ENCODE measurements at places on chromosomes 12 and 14.
A peak's percentile ranks its signal among the peaks of the same experiment; 100 is the strongest.

GRCh38 chr14:56378046-56378445, 201.6 kb upstream of the TMEM260 start:
- no peak for DNase-seq

DNA sequence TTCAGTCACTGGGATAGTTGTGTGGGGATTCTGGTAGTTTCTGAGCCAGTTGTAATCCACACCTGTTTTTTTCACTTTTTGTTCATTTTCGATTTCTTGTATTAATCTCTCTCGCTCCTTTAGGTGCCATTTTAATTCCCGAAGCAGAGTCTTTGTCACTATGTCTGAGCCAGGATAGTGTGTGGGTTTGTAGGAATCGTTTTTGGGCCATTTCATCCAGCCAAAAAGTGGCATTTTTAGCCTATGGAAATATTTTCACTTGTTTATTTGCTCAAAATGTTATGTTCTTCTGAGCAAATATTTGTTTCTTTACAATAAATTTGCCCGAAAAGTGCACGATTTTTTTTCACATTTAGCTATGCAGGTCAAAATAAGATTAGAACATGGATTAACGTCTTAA, 867 bp downstream of the RD3L start:
- DNase-seq = no peak

- DNase-seq = no peak
Measured at GRCh38 chr12:45833401-45833800, 103.9 kb downstream of the ARID2 start.

- peak; percentile 15 for DNase-seq
Measured at GRCh38 chr14:96754845-96755184, 42.4 kb upstream of the VRK1 start.

- no peak for DNase-seq
Measured at GRCh38 chr14:93029911-93030508, 85.7 kb downstream of the ITPK1 start.

GRCh38 chr12:5078423-5078822, 34.7 kb downstream of the KCNA5 start:
- DNase-seq = peak; percentile 6

DNA sequence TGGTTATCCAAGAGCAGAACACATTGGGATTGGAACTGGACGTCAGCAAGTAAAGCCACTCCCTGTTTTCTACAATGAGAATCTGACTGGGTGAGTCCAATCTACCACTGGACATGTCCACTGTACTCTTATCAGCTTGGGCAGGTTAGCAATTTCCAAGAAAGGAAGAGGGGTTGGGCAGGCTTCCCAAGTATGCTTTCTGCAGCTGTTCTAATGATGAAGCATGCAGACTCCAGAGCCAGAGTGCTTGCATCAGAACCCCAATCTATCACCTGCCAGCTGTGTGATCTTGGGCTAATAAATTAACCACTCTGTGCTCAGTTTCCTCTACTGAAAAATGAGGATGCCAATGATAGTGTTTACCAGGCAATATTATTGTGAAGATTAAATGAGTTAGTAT, 92.0 kb downstream of the EMP1 start:
- DNase-seq = no peak

- DNase-seq = peak; percentile 72
Measured at GRCh38 chr12:121917950-121918678, at the start of gene CFAP251. Gene CFAP251, plus strand, starts transcription at chr12:121918592. Its CDS starts 2,714 bp downstream, at chr12:121921306.

- DNase-seq = no peak
Measured at GRCh38 chr14:101933209-101933608, 31.2 kb upstream of the DYNC1H1 start.

DNA sequence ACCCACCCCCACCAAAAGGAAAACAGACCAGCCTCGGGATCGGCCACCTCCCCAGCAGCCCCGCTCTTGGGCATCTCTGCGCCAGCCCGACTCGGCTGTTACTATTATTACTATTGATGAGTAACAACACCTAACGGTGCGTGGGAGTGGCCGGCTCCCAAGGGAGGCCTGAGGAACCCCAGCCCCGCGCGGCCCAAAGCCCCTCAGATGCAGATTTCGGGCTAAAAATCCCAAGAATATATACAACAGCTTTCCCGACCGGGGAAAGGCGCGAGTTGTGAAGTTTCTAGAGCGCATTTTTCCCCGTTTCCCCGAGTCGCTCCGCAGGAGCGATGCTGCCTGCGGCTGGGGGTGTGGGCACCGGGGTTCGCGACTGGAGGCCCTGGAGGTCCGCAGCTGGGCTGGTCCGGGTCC, 565 bp downstream of the NT5DC3 start:
- no peak for DNase-seq

- no peak for DNase-seq
Measured at GRCh38 chr14:92373336-92373735, 50.4 kb downstream of the SLC24A4 start.

GRCh38 chr12:96549341-96549740, 60.0 kb downstream of the CFAP54 start:
- no peak for DNase-seq

DNA sequence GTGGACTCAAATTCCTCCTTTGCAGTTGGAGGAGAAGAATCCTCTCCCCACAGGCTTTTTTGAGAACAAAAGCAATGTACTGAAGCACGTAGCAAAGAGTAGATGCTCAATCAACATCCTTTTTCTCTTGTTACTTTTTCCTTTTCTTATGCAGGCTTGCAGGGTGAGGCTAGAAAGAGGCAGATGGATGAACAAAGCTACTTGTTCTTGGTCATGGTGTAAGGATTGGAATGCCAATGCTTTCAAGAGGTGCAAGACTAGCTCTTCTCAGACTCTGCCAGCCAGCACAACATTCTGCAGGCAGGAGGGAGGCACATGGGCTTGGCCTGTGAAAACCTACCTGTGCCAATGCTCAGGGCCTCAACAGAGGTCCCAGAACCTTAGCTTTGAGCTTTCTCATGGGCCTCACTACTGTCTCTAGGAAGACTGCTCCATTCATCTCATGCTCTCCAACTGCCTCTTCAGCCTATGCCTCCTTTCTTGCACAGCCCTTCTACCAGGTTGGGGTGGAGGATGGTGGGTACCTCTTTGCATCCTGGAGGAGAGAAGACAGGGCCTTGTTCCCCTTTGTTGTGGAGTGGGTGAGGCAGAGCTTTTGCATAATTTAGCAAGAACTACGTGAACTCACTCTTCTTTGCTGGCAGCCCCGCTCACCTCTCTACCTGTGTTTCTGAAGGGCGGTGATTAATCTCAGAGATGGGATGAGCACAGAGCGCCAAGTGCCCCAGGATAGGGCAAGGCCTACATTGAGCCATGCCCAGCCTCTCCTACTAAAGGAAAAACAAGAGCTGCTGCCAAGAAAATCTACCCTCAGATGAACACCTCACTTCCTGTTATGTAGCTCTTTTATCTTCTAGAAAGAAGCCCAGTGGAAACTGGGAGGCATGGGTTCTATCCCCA, 1119.7 kb downstream of the VRK1 start:
- no peak for DNase-seq

GRCh38 chr14:102734436-102734835, 42.8 kb upstream of the TRAF3 start:
- no peak for DNase-seq

- no peak for DNase-seq
Measured at GRCh38 chr14:29898470-29898869, 29.2 kb downstream of the PRKD1 start.

GRCh38 chr14:44438221-44438620, 68.9 kb downstream of the FSCB start:
- DNase-seq = no peak

DNA sequence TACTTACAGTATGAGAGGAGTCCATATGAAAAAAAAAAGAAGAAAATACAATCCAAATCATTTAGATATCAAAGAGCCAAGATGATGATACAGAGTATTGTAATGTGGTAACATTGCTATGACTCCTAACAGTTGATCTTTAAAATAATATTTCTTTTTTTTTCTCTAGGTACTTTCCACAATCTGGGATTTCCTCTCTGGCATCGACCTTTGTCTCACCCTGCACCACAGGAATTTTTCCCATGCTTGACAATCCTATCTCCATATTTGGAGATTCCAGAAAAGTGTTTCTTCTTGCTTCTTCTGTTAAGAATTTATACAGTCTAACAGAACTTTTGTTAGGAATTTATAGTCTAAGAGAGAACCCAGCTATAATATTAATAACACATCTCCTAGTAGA, 184.4 kb downstream of the ITPR2 start:
- no peak for DNase-seq

- no peak for DNase-seq
Measured at GRCh38 chr14:36520601-36521525, 831 bp upstream of the NKX2-1 start.

GRCh38 chr14:73457041-73457923, 1.1 kb downstream of the NUMB start:
- DNase-seq = no peak

DNA sequence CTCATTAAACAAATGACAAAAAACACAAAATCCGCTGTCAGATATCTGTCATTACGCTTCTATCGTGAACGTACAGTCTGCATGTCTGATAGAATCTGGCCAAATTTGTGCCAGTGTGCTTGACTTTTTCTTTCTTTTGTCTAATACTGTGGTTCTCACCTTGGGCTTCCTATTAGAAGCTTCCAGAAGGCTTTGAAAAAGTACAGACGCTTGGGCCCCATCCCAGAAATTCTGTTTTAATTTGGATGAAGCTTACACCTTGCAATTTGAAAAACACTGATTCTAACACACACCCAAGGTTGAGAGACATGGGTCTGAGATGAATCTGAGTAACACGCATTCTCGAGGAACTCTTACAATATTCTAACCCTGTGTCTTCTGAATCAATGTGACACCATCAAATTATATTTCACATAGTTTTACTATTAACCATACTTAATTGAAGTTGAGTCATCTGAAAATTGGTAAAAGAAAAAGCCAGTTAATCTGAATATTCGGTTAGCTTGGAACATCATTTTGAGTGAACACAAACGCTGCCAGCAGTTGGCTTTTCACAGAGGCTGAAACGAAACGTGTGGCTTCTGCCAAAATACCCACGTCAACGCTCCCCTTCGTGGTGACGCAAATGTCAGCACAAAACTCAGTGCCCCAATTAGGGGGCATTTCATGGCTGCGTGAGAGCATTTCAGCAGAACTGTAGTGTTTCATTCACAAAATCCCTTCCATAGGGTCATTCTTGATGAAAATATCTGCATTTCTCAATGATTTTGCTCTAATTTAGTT, 420.5 kb downstream of the TMEM132D start:
- DNase-seq = no peak

DNA sequence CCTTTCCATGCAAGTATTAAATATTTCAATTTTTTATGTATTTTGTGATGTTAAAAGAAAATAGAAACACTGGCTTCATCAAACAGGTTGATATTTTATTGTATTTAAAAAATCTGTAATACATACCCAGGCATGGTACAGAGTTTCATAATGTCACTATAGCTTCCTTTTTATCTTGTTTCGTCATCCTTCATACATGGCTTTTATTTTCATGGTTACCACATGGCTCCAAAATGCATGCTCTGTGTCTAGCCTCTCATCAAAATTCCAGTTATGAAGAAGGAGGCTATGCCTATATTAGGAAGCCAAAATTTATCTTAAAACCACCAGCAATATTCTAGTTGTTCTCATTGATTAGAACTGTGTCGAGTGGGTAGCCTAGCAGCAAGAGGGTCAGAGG, 464.8 kb downstream of the BTG1 start:
- DNase-seq = no peak

DNA sequence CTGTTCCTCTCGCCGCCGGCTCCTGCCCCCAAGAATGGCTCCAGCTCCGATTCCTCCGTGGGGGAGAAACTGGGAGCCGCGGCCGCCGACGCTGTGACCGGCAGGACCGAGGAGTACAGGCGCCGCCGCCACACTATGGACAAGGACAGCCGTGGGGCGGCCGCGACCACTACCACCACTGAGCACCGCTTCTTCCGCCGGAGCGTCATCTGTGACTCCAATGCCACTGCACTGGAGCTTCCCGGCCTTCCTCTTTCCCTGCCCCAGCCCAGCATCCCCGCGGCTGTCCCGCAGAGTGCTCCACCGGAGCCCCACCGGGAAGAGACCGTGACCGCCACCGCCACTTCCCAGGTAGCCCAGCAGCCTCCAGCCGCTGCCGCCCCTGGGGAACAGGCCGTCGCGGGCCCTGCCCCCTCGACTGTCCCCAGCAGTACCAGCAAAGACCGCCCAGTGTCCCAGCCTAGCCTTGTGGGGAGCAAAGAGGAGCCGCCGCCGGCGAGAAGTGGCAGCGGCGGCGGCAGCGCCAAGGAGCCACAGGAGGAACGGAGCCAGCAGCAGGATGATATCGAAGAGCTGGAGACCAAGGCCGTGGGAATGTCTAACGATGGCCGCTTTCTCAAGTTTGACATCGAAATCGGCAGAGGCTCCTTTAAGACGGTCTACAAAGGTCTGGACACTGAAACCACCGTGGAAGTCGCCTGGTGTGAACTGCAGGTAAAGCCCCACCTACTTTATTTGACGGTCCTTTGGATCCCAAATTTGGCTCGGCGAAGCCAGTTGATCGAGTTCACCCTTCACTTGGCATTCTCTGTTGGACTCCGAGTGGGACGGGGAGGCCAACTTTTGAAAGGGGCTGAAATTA, 1.5 kb downstream of the WNK1 start:
- no peak for DNase-seq

GRCh38 chr12:45178771-45179170, 37.1 kb upstream of the ANO6 start:
- no peak for DNase-seq

GRCh38 chr12:130815028-130815741, 23.9 kb downstream of the STX2 start:
- no peak for DNase-seq

GRCh38 chr12:47408171-47408871, 297.5 kb downstream of the RPAP3 start:
- DNase-seq = no peak

- no peak for DNase-seq
Measured at GRCh38 chr12:89194683-89195082, 157.6 kb downstream of the DUSP6 start.

DNA sequence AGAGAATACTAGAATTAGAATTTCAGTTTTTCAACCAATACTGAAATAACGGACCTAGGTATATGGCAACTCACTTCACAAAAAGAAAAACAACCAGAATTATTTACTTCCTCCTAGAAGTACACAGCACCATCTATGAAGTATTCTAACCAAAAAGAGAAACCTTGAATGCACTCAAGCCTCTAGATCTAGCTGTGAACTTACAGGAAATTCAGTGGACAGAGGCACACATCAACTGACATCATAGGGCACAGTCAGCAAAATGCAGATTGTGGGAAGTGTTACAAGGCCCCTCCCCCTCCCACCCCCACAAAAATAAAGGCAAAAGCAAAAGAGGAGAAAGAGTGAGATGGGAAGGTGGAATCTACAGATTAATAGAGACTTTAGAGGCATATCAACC, 102.4 kb downstream of the TMTC1 start:
- DNase-seq = no peak

GRCh38 chr12:51759175-51759574, 89.3 kb downstream of the FIGNL2 start:
- DNase-seq = no peak

DNA sequence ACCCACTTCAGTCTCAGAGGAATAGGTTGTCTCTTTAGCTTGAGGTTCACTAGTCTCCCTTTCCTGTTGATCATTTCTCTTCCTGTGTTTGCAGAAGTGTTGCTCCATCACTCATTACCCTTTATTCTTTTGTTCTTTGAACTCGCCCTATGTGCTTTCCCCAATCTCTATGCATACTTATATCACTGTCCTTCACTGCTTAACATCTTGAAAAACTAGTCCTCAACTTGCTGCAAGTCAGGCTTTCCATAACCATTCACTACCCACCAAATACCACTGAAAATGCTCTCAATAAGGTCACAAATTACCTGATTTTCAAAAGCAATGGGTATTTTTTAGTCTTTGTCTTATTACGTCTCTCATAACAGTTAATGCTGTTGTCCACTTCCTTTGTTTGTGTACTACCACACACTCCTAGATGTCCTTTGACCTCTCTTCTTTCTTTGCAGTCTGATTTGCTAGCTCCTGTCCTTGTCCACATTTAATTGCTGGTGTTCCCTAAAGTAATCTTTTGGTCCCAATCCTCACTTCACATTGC, 80.8 kb downstream of the RIC8B start:
- DNase-seq = no peak
